Stimulated activated CD8-positive, alpha-beta memory T cell treated with anti-CD3 and anti-CD28 coated beads, Interleukin-7, amount 100 ng/mL, for 48 hours (primary cell): ENCODE measurements at places on chromosomes 12 and 14.

DNA sequence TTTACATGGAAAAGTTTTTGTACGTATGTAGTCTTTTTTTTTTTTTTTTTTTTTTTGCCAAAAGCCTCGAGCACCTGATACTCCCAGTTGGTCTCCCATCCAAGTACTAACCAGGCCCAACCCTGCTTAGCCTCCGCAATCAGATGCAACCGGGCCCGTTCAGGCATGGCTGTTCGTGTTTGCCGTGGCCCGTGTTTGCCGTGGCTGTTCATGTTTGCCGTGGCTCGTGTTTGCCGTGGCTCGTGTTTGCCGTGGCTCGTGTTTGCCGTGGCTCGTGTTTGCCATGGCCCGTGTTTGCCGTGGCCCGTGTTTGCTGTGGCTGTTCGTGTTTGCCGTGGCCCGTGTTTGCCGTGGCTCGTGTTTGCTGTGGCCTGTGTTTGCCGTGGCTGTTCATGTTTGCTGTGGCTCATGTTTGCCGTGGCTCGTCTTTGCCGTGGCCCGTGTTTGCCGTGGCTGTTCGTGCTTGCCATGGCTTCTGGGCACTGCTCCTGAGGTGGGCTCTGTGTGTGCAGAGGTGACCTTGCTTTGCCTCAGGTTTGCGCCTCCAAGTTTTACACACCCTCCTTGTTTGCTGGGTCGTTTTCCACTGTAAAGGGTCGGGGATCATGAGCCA is 26.8 kb upstream of the MMP17 start:
- DNase-seq = no peak

DNA sequence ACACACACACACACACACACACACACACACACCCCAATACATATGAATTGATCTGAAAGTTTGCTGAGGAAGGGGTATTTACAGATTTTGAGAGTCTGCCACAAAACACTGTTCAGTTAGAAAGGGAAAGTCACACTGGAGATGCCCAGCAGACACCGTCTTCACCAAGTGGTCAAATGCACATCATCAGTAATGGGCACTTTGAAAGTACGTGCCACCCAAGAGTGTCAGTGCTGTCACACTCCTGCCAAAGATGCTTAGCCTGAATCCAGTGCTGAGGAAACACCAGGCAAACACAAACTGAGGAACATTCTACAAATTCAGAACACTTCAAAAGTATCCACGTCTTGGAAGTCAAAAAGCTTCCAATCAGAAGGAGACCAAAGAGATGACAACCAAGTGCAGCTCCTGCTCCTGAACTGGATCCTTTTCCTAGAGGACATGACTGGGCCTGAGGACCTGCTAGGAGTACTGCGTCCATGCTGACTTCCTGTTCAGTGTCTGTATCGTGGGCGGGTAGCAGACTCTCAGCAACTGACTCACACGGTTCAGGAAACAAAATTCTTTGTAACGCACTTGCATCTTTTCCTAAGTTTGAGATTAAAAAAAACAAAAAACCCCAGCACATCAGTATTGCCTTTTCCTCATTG is 18.6 kb downstream of the PSMC1 start:
- DNase-seq = no peak

GRCh38 chr14:106163316-106163715 is 636.9 kb downstream of the TMEM121 start:
- DNase-seq = no peak

- DNase-seq = no peak
Observed at GRCh38 chr12:131499864-131500190, 211.1 kb upstream of the SFSWAP start.

DNA sequence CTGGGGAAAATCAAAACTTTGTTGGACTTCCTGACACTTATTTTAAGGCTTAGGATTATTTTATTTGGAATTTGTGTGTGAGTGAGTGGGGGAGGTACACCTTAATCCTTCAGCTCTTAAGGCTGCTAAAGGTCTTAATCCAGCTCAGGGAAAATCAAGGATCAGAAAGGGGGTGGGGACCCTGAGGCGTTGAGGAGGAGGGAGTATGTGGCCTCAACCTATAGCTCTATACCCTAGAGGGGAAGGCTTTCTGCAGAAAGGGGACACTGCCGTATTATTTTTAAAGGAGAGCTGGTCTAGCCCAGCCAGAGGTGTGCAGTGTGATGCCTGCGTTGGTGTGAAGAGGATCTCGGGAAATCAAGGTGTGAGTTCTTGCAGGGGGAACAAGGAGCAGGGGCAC is 20.0 kb downstream of the IRF2BPL start:
- no peak for DNase-seq
